ENCODE measurements at places on chromosomes 5 and 9.

GRCh38 chr9:124264823-124265233 lies 7.1 kb downstream of the NEK6 start:
- peak; percentile 79 for DNase-seq

DNA sequence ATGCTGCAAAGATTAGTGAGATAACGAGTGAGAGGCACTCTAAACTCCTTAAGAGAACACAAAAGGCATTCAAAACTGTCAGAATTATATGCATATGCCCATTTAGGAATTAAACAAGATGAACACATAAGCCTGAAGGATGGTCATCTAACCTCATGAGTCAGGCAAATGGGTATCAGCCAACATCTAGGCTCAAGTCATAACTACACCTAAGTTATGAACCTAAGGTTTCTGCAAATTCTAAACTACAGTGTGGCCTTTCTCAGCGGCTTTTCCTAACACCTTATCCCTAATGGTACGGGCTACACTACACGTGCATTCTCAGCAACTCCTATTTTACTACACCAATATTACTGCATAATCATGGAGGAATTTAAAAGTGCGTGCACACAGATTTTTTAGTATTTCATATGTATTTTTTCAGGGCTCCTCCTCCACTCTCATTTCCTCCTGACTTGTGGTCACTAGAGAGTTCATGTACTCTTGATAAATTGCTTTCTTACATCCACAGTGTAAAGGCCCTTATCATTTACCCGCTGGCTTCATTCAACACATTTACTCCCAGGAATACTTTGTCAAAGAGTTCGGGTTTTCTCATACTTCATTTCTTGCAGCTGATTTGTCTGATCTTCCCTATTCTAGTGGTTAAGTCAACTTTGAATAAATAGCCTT lies 316.5 kb downstream of the BNC2 start:
- no peak for DNase-seq

- DNase-seq: no peak
Measured at GRCh38 chr9:116288658-116289057, 135.1 kb downstream of the PAPPA start.

- peak; percentile 82 for DNase-seq
Measured at GRCh38 chr5:43065948-43066798, 26.1 kb upstream of the ANXA2R start.

GRCh38 chr9:124975131-124975530 lies 34.2 kb upstream of the GOLGA1 start:
- DNase-seq: no peak

DNA sequence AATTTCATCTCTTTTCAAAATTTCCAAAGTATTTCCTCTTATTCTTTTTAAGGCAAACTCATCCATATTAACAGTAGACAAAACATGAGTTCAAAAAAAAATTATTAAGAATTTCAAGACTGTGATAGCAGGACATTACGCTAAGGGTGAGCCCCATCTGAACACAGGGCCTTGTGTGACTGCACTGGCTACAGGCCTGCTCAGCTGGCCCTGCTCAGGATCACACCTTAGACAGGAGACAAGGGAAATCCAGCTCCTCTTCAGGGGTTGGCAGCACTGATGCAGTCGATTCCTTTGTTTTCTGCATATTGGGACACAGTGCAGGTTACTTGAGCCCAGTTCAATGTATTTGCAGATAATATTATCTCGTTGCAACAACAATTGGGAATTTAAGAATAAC lies 444.7 kb downstream of the PLK2 start:
- DNase-seq: no peak

DNA sequence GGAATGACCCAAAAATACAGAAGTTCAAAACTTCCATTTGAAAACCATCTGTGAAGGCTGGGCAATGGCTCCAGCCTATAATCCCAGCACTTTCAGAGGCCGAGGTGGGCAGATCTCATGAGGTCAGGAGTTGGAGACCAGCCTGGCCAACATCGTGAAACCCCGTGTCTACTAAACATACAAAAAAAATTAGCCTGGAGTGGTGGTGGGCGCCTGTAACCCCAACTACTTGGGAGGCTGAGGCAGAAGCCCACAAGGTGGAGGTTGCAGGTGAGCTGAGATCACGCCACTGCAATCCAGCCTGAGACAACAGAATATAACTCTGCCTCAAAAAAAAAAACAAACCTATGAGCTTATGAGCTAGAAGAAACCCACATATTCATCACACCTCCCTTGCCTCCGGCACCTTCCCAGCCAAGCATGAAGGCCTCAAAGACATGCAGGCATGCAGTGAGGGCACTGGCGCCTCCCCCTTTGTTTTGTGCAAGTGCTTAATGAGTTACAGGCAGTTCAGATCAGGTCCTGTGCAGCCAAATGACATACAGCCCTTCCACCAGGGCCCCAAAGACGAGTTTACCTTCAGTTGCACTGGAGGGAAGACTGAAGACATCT lies 9.9 kb downstream of the HNRNPH1 start:
- DNase-seq: no peak

GRCh38 chr9:4792572-4793458 lies at the start of gene RCL1:
RCL1 (plus strand) TSS chr9:4792944; CDS start chr9:4793092, 148 bp downstream.
- DNase-seq: peak; percentile 98

- DNase-seq: no peak
Measured at GRCh38 chr9:114719290-114719689, 37.3 kb upstream of the TEX48 start.

DNA sequence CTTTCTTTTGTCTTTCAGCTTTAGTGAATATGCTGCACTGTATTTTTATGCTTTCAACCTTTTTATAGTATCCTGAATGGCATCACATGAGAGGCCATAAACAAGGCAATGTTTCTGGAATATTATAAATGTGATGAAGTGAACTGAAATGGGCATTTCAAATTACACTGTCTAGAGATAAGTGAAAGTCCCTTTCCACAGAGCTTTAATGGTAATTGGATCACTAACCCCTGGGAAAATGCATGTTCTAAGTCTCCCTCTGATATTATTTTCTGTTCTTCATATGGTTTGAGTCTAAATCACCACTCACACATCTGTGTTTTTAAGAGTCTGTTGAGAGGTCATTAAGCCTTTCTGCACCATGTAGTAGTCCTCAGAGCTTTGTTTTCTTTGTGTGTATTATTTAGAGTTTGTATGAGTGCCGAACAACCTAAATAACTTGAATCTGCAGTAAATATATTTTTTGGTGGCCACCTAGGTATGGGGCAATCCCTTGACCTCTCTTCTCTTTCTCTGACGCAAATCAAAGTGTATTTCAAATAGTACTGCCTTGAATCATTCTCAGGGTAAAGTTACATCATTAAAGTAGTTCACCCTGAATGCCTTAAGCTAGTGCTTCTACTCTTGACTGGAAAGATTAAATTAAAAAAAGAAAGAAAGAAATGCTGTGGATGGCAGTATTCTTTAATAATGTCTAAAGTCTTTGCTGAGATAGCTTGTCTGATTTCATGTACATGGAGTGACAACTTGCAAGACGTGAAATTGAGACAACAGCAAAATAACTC lies 1931.0 kb upstream of the CDH6 start:
- no peak for DNase-seq

GRCh38 chr9:18819418-18819817 lies 213.6 kb downstream of the SAXO1 start:
- DNase-seq: no peak

- no peak for DNase-seq
Measured at GRCh38 chr5:41094871-41095270, 23.7 kb upstream of the MROH2B start.

DNA sequence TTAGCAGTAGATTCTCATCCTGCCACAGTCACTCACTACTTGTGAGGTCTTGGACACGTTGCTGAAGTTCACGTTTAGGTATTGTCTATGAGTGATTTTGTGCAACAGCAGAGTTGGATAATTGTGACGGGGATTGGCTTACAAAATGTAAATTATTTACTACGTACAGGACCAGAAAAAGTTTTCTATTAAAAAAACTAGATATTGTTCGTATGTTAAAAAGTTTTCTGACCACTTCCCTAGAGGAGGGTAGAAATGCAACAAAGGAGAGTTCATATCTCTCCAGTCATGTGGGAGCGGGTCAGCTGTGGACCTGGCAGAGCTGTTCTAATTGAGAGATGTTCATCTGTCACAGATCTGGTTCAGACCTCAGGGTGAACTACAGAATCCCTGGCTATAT lies 976.1 kb upstream of the NUDT12 start:
- DNase-seq: no peak

DNA sequence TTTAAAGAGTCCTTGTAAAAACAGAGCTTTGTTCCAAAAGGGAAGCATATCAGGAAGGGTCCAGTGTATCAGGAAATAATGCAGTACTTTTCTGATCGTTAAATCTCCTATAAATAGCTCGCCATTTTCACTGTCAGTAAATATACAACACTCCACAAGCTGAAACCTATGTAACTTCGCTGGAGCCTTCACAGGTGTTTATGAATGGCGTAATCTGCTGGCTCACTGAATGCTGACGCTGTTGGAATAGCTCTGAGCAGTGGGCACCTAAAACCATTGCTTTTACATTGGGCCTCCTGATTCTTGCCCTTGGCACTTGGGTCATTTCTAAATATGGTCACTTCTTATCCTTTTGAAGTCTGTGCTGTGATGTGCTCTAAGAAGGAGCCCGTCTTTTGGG lies 4.3 kb downstream of the SHC3 start:
- no peak for DNase-seq

DNA sequence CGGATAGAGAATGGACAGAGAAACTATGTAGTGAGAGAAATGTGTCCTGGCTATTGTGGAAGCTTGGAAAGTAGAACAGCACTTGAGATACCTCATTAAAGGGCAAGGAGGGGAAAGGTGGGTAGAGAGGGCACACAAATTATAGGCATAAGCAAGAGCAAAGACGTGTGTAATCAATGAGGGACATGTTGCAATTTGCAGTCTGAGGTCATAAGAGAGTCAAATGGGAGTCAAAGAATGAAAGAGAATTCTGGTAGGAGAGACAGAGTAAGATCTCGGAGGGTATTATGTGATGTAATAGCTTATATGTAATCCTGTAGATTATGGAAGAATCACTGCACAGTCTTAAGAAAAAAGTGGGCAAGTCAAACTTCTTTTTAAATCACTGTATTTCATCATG lies 312.0 kb upstream of the RGMB start:
- no peak for DNase-seq

DNA sequence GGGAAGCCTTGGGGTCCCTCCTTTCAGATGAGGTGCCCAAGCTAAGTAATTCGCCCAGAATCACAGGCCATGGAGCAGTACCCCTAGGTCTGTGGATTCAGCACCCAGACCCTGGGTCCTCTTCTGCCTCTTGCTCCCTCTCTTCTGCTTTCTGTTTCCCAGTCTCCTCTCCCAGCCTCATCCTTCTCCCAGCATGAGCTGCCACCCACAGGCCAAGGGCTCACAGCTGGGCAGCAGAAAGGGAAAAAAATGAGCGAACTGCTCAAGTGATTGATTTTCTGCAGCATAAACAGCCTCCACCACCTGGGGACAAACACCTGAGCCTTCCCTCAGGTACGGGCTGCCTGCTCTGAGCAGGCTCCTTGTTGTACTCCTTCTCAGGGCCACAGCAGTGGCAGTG lies 113.9 kb upstream of the SAP30L start:
- no peak for DNase-seq

- no peak for DNase-seq
Measured at GRCh38 chr9:99158629-99159028, 53.7 kb downstream of the TGFBR1 start.

DNA sequence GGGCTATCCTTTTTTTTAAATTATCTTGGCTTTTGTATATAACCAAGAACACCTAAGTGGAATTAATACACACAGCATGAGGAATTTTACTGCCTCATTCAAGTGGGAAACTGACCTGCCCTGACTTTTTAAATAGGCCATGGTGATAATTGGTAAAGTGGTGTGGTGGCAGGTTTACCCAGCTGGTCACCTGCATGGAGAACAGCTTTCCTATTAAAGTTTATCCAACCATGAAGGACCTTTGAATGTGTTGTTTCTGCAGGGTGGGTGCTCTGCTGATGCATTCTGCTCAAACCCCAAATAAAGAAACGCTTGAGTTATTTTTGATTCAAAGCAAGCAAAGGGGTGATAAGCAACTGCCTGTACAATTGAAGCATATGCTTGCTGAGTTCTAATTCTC lies 261.0 kb upstream of the GRIN3A start:
- DNase-seq: no peak

- DNase-seq: peak; percentile 43
Measured at GRCh38 chr5:150119421-150120061, 33.2 kb upstream of the CSF1R start.

DNA sequence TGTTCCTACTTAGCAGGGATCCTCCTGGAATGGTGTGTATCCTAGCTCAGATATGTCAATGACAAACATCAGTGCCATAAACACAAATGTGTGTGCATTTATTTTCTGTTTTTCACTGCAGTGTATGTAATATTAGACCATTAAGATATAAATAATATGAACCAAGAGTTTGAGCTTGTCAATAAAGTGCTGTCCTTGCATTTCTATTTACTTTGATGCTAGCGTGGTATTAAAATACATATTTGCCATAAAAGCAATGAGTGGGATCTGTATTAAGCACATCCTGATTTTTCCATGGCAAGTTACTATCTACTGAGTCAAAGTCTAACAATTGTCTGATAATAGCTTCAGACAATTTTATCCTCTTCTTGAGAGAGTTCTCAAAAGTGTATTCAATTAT lies 157.6 kb downstream of the DIRAS2 start:
- DNase-seq: no peak

DNA sequence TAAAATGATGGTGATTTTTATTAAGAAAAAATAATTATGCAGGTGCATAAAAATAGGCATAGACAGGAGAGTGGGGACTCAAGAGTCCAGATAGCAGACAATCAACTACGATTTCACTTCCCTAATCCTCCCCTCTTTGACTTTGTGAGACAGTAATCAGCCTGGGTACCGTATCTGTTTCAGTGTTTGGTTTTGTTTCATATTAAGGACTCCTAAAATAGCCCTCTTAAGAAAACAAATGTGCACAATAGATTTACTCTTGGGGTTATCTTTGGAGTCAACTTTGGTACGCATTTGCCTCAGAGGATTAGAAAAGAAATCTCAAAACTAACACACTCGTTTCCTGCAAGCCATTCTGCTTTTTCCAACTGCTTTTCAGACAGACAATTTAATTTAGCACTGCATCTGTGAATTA lies 96.3 kb downstream of the ZNF608 start:
- no peak for DNase-seq

- peak; percentile 9 for DNase-seq
Measured at GRCh38 chr9:131227112-131227958, 49.0 kb downstream of the FAM78A start.

GRCh38 chr9:131366761-131367401 lies 27.0 kb upstream of the PRRC2B start:
- DNase-seq: no peak

- DNase-seq: no peak
Measured at GRCh38 chr9:109171926-109172325, 4.9 kb upstream of the FRRS1L start.

- DNase-seq: no peak
Measured at GRCh38 chr9:129555512-129556215, 65.2 kb downstream of the C9orf50 start.

GRCh38 chr5:171310819-171311321 lies 1.8 kb downstream of the TLX3 start:
- DNase-seq: no peak

DNA sequence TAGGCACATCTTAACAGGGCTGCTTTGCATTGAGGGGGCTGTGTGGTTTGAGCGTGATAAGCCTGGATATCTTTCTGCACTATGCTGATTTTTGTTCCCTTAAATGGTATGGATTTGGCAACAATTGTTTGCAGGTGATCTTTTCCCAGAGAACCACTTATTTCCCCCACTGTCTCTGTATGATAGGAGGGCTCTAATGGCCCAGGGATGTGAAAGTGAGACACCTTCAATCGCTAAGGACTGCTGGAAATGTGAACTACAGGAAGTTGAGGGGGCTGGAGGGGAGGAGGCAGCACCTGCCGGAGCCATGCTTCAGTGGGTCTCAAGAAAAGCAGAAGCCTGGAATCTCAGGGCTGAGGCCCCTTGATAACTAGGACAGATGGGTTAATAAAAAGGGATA lies 29.4 kb downstream of the SYK start:
- DNase-seq: peak; percentile 77

Data from Peyer's patch (tissue), 4 donors.